NCI-H526 (cell line): ENCODE measurements at places on chromosomes 11 and 22.
A peak's percentile ranks its signal among the peaks of the same experiment; 100 is the strongest.

GRCh38 chr22:28791841-28792490 is 8.4 kb downstream of the XBP1 start:
- no peak for DNase-seq

DNA sequence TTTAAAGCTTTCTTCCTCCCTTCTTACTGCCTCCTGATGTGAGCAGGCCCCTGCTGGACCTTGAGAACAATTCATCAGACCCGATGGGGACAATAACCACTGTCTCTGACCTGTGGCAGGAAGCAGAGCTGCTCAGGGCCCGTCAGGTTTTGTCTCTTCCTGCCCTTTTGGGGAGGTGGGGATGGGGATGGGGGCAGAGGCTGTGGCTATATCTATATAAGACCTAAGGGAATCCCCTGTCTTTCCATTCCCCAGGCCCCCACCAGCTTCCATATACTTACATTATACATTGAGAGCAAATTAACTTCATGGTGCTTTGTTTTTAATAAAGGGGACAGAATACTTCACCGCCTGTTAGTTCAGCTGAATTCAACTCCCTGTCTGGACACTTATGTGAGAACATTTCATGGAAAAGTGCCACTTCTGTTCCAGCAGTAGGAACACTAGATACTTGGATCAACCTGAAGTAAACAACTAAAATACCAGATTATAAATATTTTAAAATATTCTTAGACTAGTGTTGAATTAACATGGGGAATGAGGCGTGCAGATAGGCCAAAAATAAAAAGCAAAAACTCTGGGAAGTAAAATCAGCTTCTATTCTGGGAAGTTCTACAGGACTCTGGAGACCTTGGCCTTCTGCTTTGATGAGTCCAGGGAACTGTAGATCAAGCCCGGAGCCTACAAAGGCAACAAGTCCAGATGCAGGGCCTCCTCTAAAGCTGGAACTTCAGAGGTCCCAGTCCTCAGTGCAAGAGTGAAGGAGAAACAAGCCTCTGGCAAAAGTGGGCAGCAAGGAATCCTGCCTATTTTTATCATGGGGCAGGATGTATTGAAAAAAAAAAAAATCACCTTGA is 11.1 kb downstream of the ZP1 start:
- DNase-seq = no peak

DNA sequence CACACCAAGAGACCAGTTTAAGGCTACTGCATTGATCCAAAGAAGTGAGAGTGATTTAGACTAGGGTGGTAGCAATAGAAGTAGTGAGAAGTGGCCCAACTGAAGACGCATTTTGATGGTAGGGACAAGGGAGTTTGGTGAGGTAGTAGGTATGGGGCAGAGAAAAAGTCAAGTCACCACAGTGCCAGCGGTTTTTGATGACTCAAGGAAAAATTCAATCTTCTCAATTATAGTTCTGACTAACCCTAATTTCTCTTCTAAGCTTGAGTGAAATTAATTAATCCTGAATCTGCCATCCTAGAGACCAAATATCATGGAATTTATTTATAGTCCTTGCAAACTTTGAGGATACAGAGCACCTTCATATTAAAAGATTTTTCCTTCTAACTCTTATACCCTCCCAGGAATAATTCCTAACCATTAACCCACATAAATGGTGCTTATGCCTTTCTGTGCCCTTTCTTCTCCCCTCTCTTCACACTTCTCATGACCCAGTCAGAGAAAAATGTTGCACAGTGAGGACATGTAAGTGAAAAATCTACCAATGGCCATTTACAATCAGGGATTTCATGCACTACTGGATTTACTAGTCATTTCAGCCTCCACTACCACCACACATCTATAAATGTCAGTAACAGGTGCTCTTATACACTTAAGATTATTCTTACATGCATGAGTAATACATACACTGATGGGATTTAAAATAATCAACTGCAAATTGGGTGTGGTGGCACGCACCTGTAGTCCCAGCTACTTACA is 45.9 kb upstream of the ARHGAP32 start:
- no peak for DNase-seq

GRCh38 chr22:21766691-21767462 is 31.3 kb upstream of the YPEL1 start:
- no peak for DNase-seq

- DNase-seq = no peak
Observed at GRCh38 chr11:72396041-72396440, 38.3 kb downstream of the CLPB start.

- peak; percentile 96 for DNase-seq
Observed at GRCh38 chr22:40177738-40178416, at the start of gene TNRC6B. TNRC6B (plus strand) TSS chr22:40177925; CDS start chr22:40178136, 211 bp downstream.

DNA sequence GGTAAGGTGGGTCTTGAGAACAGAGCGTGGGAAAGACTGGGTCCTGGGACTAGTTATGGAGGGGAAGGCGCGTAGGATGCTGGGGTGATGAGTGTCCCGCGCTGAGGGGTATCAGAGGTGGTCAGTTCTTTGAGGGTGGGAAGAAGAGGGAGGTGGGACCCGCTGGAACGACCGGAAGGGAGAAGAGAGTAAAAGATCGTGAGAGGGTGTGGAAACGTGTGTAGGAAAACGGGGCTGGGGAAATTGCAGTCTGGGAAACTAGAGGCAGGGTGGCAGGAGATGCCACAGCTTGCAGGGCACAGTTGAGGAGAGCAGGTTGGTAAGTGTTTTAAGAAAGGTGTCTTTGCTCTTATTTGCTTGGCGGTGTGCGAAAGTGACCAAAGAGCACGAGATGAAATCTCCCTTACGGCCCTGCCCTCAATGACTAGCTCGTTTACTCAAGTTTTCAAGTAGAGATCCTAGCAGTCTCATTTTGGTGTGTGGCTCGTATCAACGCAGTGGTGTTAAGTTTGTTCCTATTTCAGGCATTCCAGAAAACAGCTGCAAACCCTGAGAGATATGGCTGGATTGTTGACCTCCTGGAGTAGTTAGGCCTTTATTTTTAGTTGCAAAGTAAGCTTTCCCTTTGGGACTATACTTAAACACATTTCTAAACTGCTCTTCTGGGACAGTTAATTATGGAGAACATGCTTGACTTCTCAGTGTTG is 615 bp downstream of the STT3A start:
- peak; percentile 88 for DNase-seq

- DNase-seq = no peak
Observed at GRCh38 chr22:45318558-45319323, 9.0 kb downstream of the FAM118A start.

- DNase-seq = no peak
Observed at GRCh38 chr22:46209262-46209661, 40.8 kb downstream of the CDPF1 start.

- DNase-seq = peak; percentile 37
Observed at GRCh38 chr22:25039754-25040153, 87.2 kb downstream of the KIAA1671 start.

GRCh38 chr11:66868726-66869566 is 12.1 kb downstream of the LRFN4 start:
- DNase-seq = peak; percentile 89

GRCh38 chr11:8832571-8833260 is 78.3 kb upstream of the AKIP1 start:
- DNase-seq = peak; percentile 71

DNA sequence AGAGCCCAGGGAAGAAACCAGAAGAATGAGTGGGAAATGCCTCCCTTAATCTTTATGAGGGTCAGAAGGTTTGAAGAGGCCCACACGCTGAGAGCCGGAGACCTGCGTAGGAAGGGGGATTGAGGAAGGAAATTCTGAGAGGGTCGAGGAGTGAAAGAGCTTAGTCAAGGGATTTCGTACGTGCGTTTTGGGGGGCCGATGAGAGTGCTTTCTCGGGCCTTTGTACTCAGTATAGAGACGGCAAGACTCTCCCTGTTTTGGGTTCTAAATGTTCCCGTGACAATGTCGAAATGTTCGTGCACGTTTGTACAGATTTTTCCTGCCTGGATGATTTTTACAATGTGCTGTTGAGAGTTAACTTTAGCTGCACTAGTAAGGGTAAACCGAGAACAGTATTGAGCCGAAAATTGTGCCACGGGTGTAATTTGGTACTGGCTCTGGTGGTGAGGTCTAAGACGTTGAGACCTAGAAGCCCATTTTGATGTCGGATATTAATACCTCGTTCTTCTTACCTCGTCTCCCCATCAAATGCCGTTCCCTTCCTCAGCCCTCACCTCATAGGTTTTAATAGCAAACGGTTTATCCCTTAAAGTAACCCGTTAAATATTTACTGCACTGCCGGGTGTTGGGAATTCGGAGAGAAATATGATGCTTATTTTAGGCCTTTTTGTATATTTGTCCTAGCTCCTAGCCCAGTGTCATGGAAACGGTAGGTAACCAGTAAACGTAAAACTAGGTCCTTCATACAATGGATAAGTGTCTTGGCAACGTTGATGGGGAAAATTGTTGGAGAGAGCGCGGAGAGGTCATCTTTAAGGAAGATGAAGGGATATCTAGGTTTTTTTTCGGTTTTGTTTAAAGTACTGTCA is 734 bp downstream of the C11orf58 start:
- peak; percentile 26 for DNase-seq

GRCh38 chr22:19612866-19613572 is 88.8 kb upstream of the CLDN5 start:
- DNase-seq = no peak

DNA sequence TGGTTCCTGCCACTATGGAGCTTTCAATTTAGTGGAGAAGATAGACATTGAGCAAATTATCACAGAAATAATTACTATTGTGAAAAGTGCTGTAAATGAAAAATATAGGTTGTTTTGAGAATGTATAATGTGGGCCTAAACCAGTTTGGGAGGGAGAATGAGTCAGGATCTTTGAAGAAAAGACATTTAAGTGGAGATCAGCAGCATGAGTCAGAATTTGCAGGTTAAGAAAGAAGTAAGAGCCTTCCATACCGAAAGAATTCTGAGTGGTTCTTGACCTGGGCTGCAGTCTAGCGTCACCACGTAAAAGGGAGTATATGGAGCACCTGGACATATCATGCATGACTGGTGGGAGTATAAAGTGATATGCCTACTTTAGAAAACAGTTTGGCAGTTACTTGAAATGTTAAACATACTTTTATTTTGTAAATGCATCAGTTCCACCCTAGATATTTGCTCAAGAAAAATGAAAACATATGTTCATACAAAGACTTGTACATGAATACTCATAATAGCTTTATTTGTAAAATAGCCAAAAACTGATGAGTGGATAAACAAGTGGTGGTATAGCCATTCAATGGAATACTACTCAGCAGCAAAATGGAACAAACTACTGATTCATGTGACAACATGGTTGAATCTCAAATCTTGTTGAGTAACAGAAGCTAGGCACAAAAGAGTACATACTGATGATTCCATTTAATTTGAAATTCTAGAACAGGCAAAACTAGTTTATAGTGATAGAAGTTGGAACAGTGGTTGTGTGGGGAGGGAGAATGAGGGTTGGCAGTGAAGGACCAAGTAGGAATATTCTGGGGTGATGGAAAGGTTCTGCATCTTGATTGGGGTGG is 99.2 kb downstream of the STIM1 start:
- no peak for DNase-seq

- DNase-seq = no peak
Observed at GRCh38 chr11:75151346-75152047, 590 bp downstream of the SLCO2B1 start.

DNA sequence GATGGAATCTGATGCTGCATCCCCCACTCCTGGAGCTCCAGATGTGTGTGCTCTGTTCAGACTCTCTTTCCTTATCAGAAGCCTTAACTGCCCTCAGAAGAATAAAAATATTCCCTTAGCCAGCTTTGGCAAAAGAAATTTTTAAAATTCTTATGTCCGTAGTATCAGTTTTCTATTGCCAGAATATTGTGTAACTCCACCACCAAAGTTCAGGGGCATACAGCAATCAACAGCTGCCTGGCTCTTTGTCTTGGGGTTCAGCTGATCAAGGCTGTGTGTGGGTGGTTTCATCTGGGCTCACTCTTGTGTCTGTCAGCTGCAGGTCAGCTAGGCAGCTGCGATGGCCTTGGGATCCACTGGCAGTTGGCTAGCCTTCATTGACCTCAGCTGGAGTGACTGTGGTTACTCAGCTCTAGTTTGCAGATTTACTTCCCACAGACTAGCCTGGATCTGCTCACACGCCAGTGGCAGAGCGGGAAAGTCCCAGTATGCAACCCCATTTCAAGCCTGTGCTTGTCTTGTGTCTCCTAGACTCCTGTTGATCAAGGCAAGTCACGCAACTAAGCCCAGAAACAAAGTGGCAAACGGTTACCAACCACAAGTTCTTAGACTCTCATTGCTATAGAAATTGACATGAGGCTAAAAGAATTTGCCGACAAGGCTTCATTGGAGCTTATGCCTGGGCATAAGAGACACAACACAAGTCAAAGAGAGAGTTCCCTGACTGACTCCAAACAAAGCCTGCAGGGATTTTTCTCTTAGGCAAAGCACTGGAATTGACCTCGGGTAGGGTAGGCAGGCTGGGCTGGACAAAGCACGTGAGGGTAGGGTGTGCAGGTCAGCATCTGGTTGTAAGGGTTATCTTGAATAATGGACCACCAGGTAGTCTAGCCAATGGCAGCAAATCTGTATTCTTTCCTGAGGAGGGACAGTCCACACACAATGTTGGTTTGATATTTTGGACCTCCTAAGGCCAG is 7.5 kb downstream of the TMEM138 start:
- no peak for DNase-seq

DNA sequence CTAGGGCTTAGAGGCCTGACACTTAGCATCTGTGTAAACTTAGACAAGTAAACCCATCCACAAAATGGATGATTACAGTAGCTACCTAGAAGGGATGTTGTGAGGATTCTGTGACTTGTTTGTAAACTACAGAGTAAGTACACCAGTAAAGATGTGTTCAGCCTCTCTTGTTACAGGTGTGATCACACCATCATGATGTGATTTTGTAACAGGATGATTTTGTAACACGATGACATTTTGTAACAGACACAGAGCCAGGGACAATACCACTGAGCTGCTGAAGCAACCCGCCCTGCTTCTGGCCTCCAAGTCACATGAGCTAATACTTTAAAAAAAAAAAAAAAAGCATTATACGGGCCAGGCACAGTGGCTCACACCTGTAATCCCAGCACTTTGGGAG is 17.0 kb downstream of the FADD start:
- no peak for DNase-seq

- peak; percentile 2 for DNase-seq
Observed at GRCh38 chr22:22410121-22410520, 98.4 kb downstream of the ZNF280B start.

DNA sequence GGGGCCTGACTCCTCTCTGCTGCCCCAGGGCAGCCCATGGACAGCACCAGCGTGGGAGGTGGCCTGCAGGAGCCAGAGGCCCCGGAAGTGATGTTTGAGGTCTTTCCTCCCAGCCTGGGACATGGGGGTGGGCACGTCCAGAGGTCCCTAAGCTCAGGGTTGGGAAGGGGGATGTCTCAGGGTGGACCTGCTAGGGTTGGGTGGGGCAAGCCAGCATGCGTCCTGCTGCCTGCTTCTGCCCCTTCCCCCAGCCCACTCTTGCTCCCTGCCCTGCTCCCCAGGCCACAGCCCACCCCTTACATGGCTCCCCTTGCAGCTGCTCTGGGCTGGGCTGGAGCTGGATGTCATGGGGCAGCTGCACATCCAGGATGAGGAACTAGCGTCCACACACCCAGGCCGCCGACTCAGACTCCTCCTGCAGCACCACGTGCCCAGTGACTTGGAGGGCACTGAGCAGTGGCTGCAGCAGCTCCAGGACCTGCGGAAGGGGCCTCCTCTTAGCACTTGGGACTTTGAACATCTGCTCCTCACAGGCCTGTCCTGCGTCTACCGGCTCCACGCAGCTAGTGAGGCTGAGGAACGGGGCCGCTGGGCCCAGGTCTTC is 1.3 kb downstream of the FAM180B start:
- DNase-seq = no peak
